ENCODE measurements at places on chromosomes 5 and 9.

GRCh38 chr5:116442095-116442534 lies 132.5 kb downstream of the SEMA6A start:
- DNase-seq = no peak

GRCh38 chr5:14794583-14795230 lies 76.9 kb downstream of the ANKH start:
- no peak for DNase-seq

GRCh38 chr5:164002628-164003027 lies 497.2 kb downstream of the MAT2B start:
- no peak for DNase-seq

GRCh38 chr5:170518277-170518676 lies 14.5 kb downstream of the KCNIP1 start:
- DNase-seq = no peak

DNA sequence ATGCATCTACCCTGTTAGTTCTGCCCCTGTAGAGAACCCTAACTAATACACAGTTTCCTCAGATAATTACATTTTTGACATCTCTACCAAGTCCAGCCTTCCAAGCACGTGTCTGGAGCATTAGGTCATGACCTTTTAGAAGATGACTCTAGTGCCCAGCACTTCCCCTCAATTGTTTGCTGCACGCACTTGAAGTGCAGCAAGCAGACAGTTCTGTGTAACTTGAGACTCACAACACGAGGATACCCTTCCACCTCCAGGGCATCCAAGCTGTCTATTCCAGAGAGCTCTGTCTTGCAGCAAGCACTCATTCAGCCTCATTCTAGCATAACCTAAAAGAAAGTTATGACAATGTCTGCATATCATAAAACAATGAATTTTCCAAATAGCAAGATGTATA lies 1410.5 kb upstream of the CDH18 start:
- no peak for DNase-seq

GRCh38 chr5:74153255-74153790 lies 487.2 kb downstream of the ENC1 start:
- no peak for DNase-seq

- DNase-seq = no peak
These were observed 180.8 kb downstream of the TMEM232 start for GRCh38 chr5:110545716-110546115.

GRCh38 chr5:170479484-170479883 lies 24.3 kb upstream of the KCNIP1 start:
- DNase-seq = no peak

GRCh38 chr9:98607152-98607551 lies 101.6 kb downstream of the GABBR2 start:
- DNase-seq = no peak

DNA sequence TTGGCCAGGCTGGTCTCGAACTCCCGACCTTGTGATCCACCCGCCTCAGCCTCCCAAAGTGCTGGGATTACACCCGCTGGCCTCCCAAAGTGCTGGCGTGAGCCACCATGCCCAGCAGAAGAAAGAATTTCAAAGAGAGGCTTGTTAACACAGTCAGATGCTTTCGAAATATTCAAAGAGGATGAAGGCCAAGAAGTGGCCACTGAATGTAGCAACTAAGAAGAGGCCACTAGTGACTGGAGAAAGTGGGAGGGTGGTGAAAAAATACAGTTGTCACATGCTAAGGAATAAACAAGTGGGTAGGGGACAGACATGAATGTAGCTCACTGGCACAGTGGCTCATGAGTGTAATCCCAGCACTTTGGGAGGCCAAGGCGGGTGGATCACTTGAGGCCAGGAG lies 13.0 kb upstream of the TPM2 start:
- no peak for DNase-seq

GRCh38 chr9:126357074-126357473 lies 30.4 kb downstream of the MVB12B start:
- no peak for DNase-seq

DNA sequence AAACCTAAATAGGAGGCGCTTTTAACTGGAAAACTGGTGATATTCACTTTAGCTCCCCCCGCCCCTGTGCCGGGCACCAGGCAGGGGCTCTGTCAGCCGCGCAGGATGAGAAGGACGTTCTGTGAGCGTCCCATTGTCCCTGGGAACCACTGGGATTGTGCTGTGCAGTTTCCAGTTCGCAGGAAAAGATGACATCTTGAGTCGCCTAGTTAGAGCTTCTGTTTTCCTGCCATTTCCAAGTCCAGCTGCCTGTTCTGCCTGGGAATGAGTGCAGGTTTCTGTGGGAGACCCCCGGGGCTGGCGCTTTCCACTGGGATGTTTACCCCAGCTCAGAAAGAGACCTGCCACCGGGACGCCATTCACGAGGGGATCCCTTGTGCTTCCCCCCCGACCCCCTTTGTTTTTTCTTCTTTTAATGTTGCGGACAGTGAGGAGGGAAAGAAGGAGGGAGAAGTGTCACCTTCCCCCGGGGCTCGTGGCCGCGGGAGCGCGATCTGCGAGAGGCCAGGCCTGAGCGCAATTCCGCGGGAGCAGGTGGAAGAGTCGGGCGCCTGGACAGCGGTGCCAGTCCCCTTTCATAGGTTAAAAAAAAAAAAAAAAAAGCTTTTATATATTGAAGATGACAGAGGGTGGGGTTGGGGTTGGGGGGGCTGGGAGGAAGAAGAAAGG lies 121.5 kb downstream of the RMI1 start:
- no peak for DNase-seq

GRCh38 chr9:6955251-6955921 lies 197.6 kb downstream of the KDM4C start:
- DNase-seq = no peak

DNA sequence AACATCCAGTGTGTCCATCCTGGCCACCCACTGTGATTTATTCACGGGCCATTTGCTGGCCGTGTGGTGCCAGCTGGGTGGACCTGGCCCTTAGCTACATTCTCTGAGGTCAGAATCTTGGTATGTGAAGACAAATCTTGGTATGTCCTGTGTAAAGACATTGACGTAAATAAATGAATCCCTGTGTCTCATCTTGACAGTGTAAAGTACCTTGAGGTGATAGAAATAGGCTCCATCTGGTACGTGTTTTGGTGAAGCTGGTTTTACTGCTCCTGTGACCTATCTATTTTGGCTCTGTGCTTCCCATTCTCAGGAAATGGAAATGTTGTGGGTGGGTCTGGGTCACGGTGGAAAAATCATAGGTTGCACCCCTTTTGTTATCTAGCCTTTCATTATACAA lies 245.4 kb upstream of the ANKH start:
- no peak for DNase-seq

DNA sequence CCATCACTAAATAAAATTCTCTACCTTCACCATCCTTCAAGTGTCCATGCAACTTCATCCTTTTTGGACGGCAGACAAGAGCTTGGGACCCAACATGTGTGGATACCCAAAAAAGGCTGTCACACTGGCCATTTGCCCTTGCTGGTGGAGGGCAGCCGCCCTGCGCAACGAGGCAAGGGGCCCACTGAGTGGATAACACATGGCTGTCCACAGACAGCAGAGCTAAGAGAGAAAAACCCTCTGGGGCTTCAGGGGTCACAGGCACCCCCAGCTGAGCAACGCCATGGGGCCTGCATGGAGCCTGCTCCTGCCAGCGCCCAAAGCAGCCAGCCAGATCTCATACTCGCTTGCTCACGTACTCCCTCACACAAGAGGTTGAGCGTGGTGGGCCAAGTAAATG lies 205.9 kb upstream of the NREP start:
- no peak for DNase-seq

- DNase-seq = no peak
These were observed 15.3 kb downstream of the SEC61B start for GRCh38 chr9:99237356-99237755.

- DNase-seq = no peak
These were observed 44.1 kb upstream of the SUB1 start for GRCh38 chr5:32541241-32541640.

- no peak for DNase-seq
These were observed 3.9 kb downstream of the RGS14 start for GRCh38 chr5:177361418-177362291.

- no peak for DNase-seq
These were observed 12.8 kb upstream of the CAMK4 start for GRCh38 chr5:111211341-111211740.

- no peak for DNase-seq
These were observed 10.3 kb downstream of the CDK7 start for GRCh38 chr5:69245031-69245430.
